BJ (cell line): ENCODE measurements at places on chromosomes 5 and 9.

GRCh38 chr5:128631771-128632170 lies 93.7 kb upstream of the FBN2 start:
- no peak for DNase-seq

- DNase-seq, result no peak
Measured at GRCh38 chr9:79574781-79575180, 3.0 kb downstream of the TLE4 start.

GRCh38 chr9:135482015-135482754 lies 2.6 kb downstream of the PPP1R26 start:
- DNase-seq, result no peak

GRCh38 chr9:118630931-118631595 lies 738.2 kb downstream of the BRINP1 start:
- DNase-seq, result no peak

DNA sequence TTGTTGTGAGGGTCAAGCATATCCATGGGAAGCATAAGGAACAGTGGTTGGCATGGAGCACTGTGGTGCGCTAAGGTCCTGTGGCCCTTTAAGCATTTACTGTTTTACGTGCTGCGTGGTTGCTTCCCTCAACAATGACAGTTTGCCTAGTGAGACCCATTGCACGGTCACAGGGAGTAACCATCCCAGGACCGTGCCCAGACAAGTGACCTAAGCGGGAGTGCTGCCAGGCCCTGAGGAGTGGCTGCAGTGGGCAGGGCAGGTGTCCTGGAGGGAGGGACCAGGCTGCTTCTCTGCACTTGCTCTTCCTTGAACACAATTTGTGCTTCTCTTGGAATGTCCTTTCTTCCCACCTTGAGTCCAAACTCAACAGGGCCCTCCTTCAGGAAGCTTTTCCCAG lies 64.6 kb downstream of the RGS3 start:
- no peak for DNase-seq

GRCh38 chr9:87529671-87530070 lies 32.0 kb downstream of the DAPK1 start:
- DNase-seq, result no peak

GRCh38 chr9:107409581-107410389 lies 79.8 kb downstream of the KLF4 start:
- DNase-seq, result no peak

GRCh38 chr5:170154297-170154696 lies 48.6 kb downstream of the FOXI1 start:
- DNase-seq, result no peak

DNA sequence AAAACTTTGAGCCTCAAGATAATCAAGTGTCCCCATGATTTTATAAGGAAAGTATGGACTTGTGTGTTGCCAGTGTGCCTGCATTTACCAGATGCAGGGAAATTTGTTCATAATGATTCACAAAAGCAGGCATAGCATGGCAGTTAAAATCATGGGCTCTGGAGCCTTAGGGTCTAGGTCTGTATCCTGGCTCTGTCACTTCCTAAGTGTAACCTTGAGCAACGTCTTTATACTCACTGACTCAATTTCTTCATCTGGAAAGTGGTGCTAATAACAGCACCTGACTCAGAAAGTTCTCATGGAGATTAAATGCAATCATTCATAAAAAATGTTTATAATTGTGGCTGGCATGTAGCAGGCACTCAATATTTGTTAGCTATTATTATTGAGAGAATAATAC lies 234.9 kb downstream of the SAXO1 start:
- DNase-seq, result no peak

DNA sequence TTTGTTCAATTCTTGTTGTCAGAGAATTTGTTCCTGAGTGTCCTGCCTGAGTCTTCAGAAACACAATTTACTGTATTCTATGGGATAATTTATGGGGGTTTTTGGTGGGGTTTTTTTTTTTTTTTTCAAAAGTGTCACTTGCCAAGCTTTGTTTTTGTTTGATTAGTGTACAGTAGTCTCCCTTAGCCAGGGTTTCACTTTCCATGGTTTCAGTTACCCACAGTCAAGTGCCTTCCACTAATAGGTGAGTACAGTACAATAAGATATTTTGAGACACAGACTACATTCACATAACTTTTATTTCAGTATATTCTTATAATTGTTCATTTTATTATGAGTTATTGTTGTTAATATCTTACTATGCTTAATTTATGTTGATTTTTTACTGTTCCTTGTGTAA lies 25.0 kb upstream of the AUH start:
- no peak for DNase-seq

DNA sequence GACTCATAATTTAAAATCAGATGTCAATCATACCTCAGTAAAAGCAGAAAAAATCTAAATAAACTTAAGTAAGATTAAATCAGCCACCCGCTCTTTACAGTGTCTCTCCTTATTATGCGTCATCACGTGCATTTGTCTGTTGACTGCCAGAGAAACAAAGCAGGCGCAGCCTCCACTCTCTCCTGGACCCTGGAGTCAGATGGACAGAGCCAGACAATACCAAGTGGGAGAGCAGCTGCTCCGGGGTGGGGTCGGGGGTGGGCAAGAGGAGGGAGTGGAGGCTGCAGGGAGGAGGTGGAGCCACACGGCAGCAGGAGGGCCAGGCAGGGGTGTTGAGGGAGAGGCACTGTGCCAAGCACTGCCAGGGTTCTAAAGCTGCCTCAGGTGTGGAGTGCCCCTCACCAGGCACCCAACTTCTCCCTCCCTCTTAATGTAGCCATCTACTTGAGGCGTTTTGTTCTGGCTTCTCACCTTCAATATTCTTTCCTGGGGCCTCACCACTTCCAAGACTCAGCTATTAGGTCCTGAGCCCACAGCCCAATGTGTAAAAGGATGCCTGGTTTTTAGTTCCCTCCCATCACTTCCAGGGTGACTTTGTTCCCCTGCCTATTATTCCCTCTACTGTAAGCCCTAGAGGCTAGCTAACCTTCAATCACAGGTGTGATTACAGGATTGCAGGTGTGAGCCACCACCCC lies 96.3 kb downstream of the GLDC start:
- no peak for DNase-seq

- DNase-seq, result no peak
Measured at GRCh38 chr9:2725898-2726649, 8.8 kb downstream of the KCNV2 start.

DNA sequence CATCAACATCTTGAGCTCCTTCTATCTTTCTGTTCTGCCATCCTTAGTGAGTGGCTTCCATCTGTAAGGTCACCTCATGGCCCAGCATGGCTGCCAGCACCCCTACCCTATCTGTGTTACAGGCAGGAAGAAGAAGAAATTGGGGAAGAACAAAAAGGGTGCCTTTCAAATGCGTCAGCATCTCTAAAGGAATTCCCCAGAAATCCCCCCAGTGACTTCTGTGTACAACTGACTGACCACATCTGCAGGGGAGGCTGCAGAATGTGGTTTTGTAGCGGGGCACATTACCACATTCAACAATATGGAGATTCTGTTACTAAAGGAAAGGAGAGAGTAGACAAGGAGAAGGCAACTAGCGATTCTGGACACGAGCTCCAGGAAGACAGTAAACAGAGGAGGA lies 40.1 kb downstream of the ALG2 start:
- DNase-seq, result no peak
